Activated CD4-positive, CD25-positive, alpha-beta regulatory T cell (primary cell): ENCODE measurements at places on chromosomes 1 and 21.

GRCh38 chr1:95040032-95040525 is 32.7 kb downstream of the ALG14 start:
- no peak for DNase-seq

- DNase-seq = peak; percentile 48
These were observed 520 bp downstream of the ZBTB17 start for GRCh38 chr1:15975358-15975804.

DNA sequence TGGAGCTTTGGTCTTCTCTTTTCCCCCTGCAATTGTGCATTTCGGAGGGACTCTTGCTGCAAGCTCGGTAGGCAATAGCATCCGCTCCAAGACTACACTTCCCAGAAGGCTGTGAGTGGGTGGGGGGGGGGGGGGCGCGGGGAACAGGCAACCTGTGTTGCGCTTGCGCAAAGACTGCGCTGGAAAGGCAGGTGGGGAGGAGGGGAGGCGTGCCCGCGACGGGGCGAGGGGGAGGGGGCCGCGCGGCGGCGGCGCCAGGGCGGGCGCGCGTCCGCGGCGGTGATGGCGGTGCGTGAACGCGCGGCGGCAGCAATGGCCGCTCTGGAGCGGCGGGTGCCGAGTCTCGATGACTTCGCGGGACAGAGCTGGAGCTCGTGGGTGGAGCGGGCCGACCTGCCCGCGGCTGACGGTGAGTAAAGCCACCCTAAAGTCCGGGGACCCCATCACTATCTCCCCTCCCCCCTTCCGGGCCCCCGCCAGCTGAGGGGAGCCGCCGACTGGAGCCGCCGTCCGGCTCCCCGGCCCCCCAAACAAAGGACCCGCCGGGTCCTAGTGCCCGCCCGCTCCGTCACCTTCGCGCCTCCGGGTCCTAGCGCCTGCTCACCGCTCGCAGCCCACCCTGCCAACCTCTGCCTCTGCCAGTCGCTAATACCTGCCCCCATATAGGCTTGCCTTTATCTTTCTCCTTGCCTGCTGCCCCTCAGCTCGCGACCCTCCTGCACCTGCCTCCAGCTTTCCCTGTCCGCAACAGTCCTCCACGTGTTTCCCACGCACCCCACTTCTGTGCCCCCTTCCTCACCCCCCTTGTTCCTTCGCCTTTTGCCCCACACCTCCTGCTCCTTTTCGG is at the start of gene ATXN7L2:
TSS of gene ATXN7L2 (plus strand) at position 234 of the 847 bp plus-strand sequence. CDS start at position 283, 49 bp downstream.
- peak; percentile 84 for DNase-seq

GRCh38 chr1:160451859-160452232 is 51.5 kb downstream of the VANGL2 start:
- DNase-seq = no peak

- no peak for DNase-seq
These were observed 31.8 kb downstream of the PROK1 start for GRCh38 chr1:110482662-110483307.

- DNase-seq = no peak
These were observed 155.1 kb upstream of the ZC3H12A start for GRCh38 chr1:37319284-37319683.
